ENCODE measurements at places on chromosomes 4 and X.

- no peak for DNase-seq
These were observed 115.1 kb downstream of the HS6ST2 start for GRCh38 chrX:132843363-132843762.

GRCh38 chr4:143512978-143513313 is 556 bp upstream of the SMARCA5 start:
- DNase-seq: no peak

- DNase-seq: no peak
These were observed 49.6 kb downstream of the MEPE start for GRCh38 chr4:87882321-87882720.

DNA sequence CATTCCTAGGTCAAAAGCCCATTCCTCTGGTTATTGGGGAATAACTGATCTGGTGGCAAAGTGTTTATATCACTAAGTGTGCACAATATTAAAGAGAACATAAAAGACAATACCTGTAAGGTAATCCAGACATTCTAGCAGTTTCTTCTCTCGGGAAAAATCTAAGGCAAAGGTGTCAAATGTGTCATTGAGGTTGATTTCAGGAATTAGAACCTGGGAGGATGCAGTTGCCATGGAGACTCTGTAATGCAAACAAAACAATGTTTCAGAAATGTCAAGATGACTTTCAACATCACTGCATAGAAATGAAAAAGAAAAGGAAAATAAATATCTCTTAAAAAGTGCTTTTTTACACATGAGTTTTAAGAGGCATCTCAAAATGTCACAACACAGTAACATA is 145.9 kb downstream of the MID1 start:
- DNase-seq: no peak

DNA sequence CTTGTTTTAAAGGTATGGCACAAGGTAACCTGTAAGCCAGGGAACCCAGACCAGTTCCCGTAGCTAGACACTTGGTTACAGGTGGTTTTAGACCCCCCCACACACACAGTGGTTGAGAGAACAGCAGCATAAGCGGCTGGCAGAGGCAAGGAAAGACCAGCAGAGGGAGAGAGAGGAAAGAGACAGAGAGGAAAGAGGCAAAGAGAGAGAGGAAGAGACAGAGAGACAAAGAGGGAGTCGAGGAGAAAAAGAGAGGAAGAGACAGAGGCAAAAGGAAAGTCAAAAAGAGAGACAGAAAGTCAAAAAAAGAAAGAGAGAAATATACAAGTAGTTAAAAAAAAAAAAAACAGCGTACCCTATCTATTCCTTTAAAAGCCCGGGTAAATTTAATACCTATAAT is 19.5 kb upstream of the PCSK1N start:
- no peak for DNase-seq

DNA sequence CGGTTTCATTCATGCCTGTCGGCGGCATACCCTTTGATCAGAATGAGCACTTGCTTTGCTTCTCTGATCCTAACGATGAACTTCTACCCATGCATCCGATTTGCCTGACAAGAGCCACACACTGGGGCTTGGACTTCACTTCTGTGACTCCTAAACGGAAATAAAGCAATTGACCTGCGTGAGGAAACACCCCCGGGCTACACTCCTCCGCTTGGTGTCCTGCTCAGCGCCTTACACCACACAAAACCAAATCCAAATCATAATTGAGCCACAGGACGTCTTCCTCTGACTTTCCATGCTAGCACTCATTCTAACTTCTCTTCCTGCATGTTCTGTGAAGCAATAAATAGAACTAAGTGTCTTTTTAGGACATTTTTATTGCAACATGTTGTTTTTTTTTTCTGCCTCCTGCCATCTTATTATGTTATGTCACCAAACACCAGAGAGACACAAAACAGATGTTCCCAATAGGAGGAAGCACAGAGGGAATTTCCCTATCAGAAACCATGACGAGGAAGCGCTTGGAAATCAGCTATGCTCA is 110.8 kb upstream of the FAM9B start:
- DNase-seq: no peak

GRCh38 chr4:7798178-7798995 is 141.3 kb downstream of the AFAP1 start:
- no peak for DNase-seq
